GM23248 (cell line): ENCODE measurements at places on chromosomes 6 and 20.

DNA sequence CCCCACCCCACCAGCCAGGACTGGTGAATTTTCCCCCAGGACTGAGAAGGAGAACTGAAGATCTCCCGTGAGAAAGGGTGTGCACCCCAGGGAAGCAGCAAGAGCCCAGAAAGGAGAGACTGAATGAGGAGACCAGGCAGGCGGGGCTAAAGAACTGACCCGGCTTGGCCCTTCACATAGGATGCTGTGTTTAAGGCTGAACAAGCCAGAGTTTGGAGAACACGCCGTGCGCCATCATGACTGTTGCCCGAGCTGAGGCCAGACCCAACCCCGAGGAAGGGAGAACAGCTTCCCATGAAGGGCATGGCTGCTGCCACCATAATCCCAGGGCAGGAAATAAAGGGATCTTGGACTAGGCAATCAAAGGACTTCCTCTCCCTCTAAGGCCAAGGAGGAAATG, 104.7 kb upstream of the SRSF6 start:
- no peak for DNase-seq

GRCh38 chr20:56788041-56788670, 159.1 kb downstream of the TFAP2C start:
- DNase-seq = peak; percentile 95

DNA sequence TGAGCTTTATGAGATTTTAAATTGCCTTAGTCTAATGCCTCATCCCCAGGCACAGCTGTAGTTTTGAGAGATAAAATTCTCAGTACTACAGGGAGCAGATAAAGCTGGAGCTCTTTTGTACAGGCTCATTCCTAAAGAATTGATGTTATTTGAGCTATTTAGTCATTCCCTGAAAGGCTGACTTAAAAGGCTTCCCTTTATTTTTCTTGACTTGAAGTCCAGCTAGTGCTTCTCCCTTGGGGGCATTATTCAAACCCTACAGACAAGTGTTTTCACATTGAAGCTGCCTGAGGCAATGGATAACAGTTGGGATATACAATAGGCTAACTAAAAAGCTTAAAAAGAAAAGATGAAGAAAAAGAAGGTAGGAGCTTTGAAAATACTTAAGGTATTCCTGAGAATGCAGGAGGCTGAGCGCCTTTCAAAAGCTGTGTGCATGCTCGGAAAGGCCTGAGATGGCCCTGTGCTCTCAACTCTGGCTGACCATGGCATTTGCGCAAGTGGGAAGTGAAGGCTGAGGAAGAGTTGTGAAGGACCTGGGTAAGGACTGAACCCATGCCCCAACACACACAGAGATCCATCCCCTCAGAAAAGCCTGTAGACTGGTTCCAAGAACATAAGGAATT, 315.1 kb downstream of the SMOC2 start:
- DNase-seq = no peak

GRCh38 chr20:6030453-6031080, 23.3 kb downstream of the LRRN4 start:
- no peak for DNase-seq

DNA sequence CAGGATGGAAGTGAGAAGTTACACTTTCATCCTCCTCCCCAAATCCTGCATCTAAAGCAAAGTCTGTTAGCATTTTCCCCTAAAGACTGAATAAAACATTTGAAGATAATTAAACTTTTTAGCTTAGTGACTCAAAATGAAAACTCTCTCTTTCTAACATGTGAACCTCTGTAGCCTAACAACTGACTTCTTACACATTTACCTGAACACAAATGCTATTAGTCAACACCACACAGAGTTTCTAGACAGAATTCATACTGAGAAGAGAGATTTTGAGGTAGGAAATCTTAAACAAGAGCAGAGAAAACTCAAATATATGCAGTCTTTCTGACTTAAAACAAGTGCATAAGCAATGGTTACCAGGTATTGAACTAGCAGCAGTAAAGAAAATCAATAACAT, 149.9 kb upstream of the SMLR1 start:
- DNase-seq = no peak

- no peak for DNase-seq
These were observed 50.8 kb upstream of the MYLIP start for GRCh38 chr6:16078064-16078463.

- no peak for DNase-seq
These were observed 55.0 kb downstream of the TRERF1 start for GRCh38 chr6:42396720-42397119.

DNA sequence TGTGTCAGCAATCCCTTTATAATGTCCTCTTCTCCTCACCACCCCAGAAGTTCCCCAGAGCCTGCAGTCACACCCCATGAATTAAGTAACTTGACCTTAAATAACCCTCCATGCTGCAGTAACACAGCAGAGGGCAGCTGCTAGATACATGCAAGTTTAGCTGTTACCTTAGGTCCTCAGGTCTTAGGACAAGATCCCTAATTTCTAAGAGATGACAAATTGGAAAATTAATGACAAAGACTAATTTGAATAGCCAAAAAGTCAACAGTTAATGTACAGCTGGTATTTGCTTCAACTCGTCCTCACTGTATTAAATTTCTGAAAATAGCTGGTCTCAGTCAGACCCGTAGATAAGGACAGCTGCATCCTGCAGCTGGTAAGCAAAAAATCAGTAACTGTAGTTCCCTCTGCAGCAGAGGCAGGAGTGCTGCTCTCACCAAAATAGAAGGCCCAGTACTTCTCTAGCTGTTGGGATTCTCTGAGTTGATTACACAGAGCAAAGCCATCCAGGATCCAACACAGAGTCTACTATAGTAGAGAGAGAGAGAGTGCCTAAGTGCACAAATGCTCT, 62.4 kb downstream of the TNFRSF21 start:
- peak; percentile 21 for DNase-seq

GRCh38 chr6:28807682-28808280, 116.0 kb downstream of the TRIM27 start:
- DNase-seq = peak; percentile 75

- peak; percentile 53 for DNase-seq
These were observed 32.0 kb downstream of the POM121L2 start for GRCh38 chr6:27280064-27280539.

GRCh38 chr6:150751296-150751695, 114.2 kb upstream of the MTHFD1L start:
- DNase-seq = peak; percentile 86

DNA sequence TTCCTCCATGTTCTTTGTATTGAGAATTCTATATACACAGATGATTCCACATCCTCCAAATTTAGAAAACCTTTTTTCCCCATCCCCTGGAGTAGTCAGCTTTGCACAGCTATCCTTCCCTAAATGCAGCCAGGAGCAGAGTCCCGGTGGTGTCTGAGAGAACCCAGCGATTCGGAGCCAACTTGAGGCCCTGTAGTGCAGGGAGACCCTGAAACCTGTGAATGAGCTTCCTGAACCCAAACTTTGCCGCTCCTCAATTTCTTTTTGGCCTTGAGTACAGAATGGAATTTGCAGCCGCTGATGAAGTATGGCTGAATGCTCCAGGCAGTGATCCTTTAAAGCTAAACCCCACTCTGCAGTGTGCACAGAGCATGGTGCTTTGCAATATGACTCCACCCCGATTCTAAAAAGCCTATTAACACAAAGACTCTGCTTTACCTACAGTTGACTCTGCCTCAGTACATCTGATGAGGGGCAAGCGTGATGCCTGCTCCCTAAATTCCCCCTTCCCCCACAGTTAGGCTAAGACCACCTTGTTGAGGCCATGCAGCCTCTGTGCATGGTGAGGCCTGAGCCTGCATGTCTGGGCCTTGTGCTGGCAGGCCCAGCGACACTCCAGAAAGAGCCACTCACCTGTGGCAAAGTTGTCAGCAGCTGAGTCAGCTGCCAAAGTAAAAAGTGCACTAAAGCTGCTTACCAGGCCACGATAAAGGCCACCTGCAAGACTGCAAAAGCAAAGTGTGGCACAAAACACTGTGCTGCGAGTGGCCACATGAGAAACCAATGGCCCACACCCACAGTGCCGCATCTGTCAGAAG, 82.1 kb downstream of the PLEKHG1 start:
- no peak for DNase-seq

- peak; percentile 67 for DNase-seq
These were observed 7.3 kb downstream of the RAB32 start for GRCh38 chr6:146550911-146551310.

DNA sequence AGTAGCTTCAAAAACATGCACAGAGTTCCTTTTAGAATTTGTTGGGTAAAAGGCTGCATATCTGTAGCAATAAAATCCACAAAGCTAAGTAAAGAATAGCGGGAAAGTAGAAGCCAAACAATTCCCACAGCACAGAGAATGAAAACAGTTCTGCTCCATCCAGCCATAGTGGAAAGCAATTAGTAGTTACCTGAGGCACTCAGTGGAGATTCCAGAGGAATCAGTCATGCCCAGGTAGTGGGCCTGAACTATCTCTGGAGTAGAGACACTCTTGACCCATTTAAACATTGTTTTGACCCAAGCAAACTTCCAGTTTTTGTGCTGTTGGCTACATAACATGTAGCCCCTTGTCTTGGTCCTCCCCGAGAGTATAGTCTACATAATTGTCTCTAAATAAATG, 559.5 kb upstream of the PTCHD4 start:
- DNase-seq = no peak

DNA sequence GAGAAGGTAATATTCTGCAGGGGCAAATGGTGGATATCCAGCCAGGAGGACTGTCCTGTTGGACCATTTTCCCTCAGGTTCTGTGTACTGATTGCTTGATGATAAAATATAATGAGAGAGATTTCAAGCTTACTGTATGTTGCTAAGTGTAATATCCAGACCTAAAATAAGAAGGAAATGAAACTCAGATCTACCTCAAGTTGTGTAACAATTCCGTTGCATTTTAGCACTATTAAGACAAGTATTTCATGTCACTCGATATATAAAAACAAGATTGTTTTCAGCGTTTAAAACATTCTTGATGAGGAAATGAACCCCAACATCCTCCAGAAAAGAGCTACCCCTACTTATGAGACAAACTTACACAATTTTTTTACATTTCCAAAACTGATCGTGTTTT, 57.2 kb downstream of the RGS17 start:
- no peak for DNase-seq

DNA sequence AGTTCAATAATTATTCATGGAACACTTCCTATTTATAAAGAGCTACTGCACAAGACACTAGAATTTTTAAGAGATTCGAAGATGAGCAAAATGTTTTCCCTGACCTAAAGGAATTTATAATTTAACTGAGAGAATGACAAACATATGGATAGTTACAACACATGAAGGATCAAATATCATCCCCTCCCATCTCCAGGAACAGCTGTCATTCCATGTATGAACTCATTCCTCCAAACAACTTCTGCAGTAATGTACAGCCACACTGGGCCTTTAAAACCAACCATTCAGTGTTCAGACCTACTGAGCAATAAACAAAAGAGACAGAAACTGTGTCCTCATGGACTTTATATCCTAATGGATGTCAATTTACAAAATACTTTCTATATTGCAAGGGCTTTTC, 87.8 kb downstream of the KIF16B start:
- DNase-seq = no peak

DNA sequence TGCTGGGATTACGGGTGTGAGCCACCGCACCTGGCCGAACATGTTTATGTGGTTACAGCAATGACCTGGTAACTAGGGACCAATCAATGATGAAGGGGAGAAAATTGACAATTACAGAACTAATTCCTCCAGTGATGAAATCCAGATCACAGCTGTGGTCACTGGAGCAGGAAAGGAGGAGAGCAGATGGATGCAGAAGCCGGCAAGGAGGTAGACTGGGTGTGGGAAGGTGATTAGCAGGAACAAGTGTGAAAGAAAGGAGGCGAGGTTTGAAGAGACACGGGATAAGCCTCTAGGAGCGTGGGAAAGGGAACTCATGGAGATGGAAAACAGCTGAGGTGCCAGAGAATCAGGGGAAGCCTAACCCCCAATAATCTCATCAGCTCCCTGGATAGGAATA, 17.2 kb upstream of the SPAG4 start:
- DNase-seq = no peak

DNA sequence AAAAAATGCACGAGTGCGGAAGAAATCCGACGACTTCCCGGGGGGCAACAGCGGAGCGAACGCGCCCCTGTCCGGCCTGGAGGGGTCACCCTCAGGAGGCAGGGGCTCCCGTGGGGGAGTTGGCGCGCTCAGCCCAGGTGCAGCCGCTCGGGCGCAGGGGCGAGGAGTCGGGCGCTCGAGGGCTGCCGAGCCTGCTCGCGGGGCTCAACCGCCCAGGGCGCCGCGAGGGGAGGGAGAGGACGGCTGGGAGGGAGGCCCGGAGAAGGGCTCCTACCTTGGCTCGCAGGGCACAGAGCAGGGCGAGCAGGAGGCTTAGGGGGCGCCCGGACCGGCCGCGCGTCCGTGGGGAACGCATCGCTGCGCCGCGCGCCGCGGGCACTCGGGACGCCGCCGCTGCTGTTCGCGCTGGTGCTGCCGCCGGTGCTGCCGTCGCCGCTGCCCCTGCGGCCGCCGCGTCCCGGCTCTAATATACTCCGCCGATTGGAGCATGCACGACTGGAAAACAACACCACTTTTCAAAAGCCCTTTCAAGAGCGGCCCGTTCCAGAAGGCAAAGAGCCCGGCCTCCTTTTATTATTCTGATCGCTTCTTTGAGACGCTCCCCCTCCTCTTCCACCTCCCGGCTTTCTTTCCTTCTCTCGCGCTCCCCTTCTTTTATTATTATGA, 490 bp downstream of the JAG1 start:
- peak; percentile 72 for DNase-seq

DNA sequence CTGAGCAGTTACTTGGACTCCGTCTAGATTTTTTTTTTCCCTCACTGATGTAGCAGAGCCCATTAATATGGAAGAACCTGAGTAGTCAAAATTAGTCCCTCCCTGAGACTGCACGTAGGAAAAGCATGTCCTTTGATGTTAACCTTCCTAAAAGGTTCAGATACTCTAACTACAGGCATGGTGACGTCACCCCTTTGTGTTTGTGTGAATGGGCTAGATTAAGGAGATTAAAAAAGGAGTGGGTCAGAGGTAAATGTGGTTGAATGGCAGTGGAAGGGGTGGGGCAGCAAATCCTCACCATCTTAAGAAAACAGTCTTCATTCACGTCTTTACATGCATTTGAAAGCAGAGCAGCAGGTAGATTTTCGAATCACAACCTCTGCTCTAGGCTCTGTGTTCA, 521.1 kb downstream of the TFAP2B start:
- no peak for DNase-seq

GRCh38 chr6:74409447-74409846, 713.4 kb downstream of the CD109 start:
- DNase-seq = peak; percentile 88

- peak; percentile 67 for DNase-seq
These were observed 12.8 kb downstream of the ME1 start for GRCh38 chr6:83417880-83418663.

GRCh38 chr6:156729248-156729647, 47.9 kb upstream of the ARID1B start:
- peak; percentile 54 for DNase-seq

- DNase-seq = peak; percentile 27
These were observed 355.9 kb downstream of the BTBD9 start for GRCh38 chr6:38283734-38284362.

GRCh38 chr6:49550492-49551077, at the start of gene C6orf141:
C6orf141 (plus strand) TSS chr6:49550668; CDS start chr6:49550793, 125 bp downstream.
- peak; percentile 12 for DNase-seq

GRCh38 chr20:43778375-43778774, 51.6 kb upstream of the GTSF1L start:
- no peak for DNase-seq
